ENCODE measurements at places on chromosomes 11 and 22. TPM values are rescaled to one million over a fixed set of nuclear protein-coding genes. Genes with fewer than 3 reads are reported as not detected.

CRYBB2 gene
- 1.6 TPM for total RNA-seq

CCDC73 gene
- total RNA-seq = not detected

DNA sequence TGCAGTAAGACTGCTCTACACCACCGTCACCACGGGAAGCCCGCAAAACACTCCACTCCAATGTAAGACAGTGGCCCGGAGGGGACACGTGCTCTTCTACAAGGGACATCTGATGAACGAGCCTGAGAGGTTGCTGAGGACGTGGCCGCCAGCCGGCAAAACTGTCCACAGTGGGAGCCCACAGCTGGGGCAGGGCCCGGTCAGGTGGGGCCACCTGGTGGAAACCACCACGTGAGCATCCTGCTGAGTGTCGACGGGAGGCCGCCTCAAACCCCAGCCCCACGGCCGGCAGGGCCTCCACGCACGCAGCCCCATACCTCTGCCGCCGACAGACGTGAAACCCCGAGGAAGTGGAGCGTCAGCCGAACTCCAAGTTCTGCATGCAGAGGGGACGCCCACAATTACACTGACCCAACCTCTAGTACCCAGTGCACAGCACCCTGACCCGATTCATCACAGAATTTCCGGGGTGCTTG, 42.6 kb downstream of the BRD1 start:
- DNase-seq = no peak

NPTXR gene
- total RNA-seq = 4.1 TPM

DNA sequence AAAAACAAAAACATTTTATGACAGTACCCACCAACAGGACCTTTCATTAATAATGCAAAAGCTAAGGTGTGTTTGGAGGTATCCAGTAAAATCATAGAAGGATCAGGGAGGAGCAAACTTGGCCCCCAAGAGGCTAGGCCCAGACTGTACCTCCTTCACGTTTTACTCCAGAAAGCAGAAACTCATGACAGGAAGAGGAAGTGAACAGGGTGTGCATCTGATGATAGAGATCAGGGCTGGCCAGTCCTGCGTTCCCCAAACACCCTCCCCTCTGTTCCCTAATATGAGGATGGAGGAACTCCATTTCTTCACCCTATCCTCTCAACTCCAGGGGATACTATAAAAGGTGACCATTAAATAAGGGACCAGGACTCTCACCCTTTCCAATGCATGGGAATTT, 10.2 kb upstream of the MS4A12 start:
- no peak for DNase-seq
